ENCODE measurements at places on chromosomes 12 and 14.

DNA sequence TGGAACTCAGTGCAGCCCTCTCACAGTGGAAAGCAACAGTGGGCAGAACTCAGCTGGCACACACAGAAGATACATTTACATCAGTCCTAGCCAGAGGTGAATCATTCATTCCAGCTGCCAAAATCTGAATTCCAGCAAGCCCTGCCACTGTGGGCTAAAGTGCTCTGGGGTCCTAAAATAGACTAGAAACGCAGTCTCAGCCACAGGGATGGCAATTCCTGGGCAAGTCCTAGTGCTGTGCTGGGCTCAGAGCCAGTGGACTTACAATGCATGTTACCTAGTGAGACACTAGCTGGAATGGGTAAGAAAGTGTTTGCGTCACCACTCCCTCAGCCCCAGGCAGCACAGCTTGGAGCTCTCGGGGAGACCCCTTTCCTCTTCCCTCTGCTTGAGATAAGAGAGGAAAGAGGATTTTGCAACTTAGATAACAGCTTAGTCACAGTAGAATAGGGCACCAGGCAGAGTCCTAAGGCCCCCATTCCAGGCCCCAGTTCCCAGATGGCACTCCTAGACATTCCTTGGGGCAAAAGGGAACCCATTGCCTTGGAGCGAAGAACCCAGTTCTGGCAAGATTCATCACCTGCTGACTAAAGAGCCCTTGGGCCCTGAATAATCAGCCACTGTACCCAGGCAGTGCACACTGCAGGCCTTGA, 592.9 kb downstream of the FSCB start:
- no peak overlapping the region for H3K4me3 ChIP-seq
- H3K27me3 ChIP-seq = no peaks in the 10 kb centered on the region
- H3K4me1 ChIP-seq = no peaks in the 10 kb centered on the region
- no peak for DNase-seq
- H3K36me3 ChIP-seq = no peaks in the 10 kb centered on the region

DNA sequence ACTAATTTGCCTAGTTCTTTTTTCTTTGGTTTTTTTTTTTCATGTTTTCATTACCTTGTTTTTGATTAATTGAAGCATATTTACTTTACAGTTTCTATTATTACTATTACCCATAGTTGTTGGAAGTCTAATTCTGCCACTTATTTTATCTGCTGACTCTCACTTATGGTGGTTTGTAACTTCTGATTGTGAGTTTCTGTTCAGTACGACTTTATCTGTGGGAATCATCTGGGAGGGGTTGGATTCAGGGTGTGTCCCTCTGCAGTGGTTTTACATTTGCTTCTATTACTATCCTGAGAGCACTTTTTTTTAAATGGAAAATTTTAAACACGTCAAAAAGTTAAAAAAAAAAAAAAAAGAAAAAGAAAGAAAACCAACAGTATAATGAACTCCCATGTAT, 26.4 kb upstream of the SOS2 start:
- H3K36me3 ChIP-seq = peaks cover 7% of the 10 kb centered on the region
- no peaks in the 10 kb centered on the region for H3K27me3 ChIP-seq
- DNase-seq = no peak

GRCh38 chr12:68119724-68120211, 39.8 kb downstream of the IFNG start:
- no peak overlapping the region for H3K4me3 ChIP-seq
- no peak overlapping the region for H3K27ac ChIP-seq
- H3K36me3 ChIP-seq = no peaks in the 10 kb centered on the region
- H3K27me3 ChIP-seq = no peaks in the 10 kb centered on the region

- no peak for DNase-seq
- H3K27me3 ChIP-seq = no peaks in the 10 kb centered on the region
- H3K36me3 ChIP-seq = peaks cover 9% of the 10 kb centered on the region
- H3K27ac ChIP-seq = no peak overlapping the region
- H3K4me1 ChIP-seq = no peaks in the 10 kb centered on the region
These were observed 696.3 kb downstream of the TMEM121 start for GRCh38 chr14:106222731-106223130.

DNA sequence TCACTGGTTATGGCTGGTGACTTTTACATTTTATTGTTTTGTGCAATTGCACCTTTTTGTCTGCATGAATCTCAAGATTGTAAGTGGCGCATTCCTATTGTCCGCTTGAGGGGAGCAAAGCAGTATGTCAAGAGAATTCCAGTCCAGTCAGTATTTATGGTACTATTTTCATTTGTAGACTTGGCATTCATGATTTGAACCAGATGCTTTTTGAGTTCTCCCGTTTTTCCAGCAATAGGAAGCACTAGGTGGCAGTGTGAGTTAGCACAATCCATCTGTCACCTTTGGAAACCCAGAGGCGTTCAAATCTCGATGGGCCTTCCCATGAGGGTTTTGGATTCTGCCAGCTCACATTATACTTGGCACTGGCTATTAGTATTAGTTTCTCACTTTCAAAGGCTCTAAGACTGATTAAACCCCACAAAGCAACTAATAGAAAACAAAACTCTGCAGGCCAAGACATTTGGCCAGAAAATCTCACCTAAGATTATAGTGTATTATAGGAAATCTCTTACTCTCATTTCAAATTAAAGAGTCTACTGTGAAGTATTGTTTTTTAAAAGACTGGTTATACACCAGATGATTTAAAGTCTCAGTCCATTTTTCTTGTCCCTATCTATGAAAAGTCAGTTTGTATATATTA, 2.2 kb downstream of the DACT1 start:
- peak overlapping the region; percentile 91 for H3K4me3 ChIP-seq
- peak; percentile 34 for DNase-seq
- H3K27ac ChIP-seq = no peak overlapping the region
- peaks cover under 1% of the 10 kb centered on the region for H3K36me3 ChIP-seq
- H3K4me1 ChIP-seq = peaks cover 41% of the 10 kb centered on the region
- H3K27me3 ChIP-seq = peaks cover 38% of the 10 kb centered on the region

DNA sequence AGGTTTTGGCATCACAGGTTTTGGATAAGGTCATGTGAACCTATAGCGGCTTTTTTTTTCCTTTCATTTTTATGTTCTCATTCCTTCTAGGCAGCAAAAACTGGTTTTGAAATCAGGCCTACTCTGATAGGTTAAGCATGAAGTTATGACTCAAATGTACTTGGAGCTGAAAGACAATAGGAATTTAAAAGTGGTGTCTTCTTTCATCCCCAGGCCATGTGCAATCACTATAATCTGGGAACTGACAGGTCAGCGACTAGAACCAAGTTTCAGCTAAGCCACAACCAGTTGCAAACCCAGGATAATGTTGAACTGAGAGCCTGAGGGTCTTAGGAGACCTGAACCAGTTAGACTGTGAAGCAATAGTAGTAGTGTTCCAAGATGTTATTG, 74.3 kb downstream of the ANO6 start:
- H3K27ac ChIP-seq = no peak overlapping the region
- no peak overlapping the region for H3K4me3 ChIP-seq
- no peak for DNase-seq
- H3K4me1 ChIP-seq = peaks cover 11% of the 10 kb centered on the region
- peaks cover 3% of the 10 kb centered on the region for H3K36me3 ChIP-seq
- no peaks in the 10 kb centered on the region for H3K27me3 ChIP-seq

DNA sequence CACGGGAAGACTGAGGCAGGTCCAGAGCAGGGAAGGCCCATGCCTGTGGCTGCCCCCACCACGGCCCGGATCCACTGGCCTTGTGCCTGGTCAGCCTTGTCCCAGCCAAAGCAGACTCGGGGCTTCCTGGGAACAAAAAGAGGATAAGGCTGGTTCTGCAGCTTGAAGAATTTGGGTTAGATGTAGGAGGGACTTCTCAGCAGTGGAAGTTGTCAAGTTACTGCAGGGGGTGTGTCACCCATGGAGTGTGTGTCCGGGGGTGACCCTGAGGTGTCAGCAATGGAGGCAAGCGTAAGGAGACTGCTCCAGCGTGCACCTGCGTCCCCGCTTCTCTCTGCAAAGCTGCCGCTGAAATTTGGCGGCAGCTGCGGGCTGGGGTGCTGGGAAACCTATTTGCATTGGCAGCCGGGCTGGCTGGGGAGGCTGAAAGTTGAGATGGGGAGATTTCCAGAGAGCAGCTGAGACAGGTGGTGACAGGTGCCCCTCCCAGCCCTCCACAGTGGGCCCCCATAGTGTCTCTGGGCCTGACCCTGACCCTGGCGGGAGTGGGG, 12.5 kb upstream of the TNFAIP2 start:
- peaks cover 10% of the 10 kb centered on the region for H3K4me1 ChIP-seq
- peaks cover 15% of the 10 kb centered on the region for H3K27me3 ChIP-seq
- H3K36me3 ChIP-seq = no peaks in the 10 kb centered on the region

GRCh38 chr12:50157259-50157658, 9.9 kb downstream of the CERS5 start:
- no peak for DNase-seq
- H3K4me1 ChIP-seq = peaks cover 4% of the 10 kb centered on the region
- H3K4me3 ChIP-seq = no peak overlapping the region
- H3K27me3 ChIP-seq = no peaks in the 10 kb centered on the region
- H3K27ac ChIP-seq = no peak overlapping the region
- H3K36me3 ChIP-seq = peaks cover 8% of the 10 kb centered on the region

GRCh38 chr12:49347311-49348193, 864 bp downstream of the DNAJC22 start:
- no peaks in the 10 kb centered on the region for H3K36me3 ChIP-seq
- peak overlapping the region; percentile 70 for H3K4me3 ChIP-seq
- peak; percentile 86 for DNase-seq
- peaks cover 35% of the 10 kb centered on the region for H3K4me1 ChIP-seq

DNA sequence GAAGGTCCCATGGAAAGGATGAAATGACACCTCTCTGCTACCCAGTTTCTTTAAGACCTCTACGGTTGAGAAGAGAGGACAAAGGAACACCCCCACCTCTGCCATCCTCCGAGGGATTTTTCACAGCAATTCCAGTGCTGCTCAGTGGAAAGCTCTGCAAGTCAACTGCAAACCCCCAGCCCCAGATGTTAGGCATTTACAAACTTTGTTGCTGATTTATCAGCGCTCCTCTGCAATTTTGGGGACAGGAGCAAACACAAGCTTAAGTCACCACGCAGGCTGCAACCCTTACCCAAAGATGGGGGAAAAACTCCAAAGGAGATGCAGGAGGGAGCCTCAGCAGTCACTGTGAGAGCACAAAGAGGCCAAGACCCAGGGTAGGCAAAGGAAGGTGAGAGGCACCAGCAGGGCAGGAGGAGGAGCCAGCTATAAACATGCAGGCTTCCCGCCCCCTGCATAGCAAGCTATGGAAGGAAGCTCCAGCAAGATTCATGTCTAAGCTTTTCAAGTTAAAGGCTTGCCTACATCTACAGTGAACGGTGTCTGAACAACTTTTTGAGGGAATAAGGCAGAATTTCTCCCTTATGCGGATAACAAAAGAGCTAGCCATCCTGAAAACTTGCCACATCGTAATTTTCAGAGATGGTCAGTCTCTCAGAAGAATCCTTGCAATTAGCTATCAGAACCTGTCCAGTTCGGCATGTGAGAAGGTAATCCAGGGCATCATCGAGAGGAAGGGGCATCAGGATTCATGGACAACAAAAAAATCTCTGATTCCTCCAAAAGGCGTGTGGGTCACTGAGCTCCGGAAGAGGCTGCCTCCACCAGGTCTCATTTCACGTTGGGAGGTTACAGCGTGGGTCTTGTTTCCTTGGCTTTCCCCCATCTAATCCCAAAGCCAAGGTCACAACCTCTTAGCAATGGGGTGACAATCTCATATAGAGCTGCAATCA, 3.9 kb downstream of the CTDSP2 start:
- H3K4me3 ChIP-seq = peak overlapping the region; percentile 89
- peak overlapping the region; percentile 77 for H3K27ac ChIP-seq
- H3K27me3 ChIP-seq = peaks cover 2% of the 10 kb centered on the region
- DNase-seq = no peak
- H3K36me3 ChIP-seq = no peaks in the 10 kb centered on the region

DNA sequence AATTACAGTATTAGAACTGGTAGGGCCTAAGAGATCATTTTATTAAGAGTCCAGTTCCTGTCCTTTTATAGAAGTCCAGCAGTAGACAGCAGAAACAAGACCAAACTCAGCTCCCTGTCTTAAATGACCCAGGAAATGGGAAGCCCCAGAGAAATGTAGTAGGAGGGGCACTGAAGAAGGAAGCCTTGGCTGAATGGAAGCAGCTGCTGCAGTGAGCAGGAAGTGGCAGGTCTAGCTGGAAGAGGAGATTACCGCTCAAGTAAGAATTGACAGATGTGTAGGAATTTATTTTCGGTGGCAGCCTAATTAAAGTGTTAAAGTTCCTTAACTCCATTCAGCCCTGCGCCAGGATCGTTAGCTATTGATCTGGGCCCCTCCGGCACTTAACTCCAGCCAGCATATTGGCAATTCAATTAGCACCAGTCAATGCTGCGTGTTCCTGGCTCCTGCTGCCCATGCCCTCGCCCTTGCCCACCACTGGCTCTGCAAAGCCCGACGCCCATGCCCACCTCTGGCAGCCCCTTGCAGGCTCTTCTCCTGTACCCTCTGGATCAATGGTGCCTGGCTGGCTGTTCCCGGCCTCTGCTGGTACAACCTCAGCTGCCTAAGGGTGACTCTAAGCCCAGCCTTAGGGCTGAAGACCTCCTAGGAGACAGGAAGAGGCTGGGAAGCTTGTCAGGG, 21.1 kb downstream of the ZFHX2 start:
- H3K4me1 ChIP-seq = peaks cover 29% of the 10 kb centered on the region
- no peak overlapping the region for H3K4me3 ChIP-seq
- H3K27ac ChIP-seq = peak overlapping the region; percentile 69
- no peaks in the 10 kb centered on the region for H3K36me3 ChIP-seq
- no peak for DNase-seq

DNA sequence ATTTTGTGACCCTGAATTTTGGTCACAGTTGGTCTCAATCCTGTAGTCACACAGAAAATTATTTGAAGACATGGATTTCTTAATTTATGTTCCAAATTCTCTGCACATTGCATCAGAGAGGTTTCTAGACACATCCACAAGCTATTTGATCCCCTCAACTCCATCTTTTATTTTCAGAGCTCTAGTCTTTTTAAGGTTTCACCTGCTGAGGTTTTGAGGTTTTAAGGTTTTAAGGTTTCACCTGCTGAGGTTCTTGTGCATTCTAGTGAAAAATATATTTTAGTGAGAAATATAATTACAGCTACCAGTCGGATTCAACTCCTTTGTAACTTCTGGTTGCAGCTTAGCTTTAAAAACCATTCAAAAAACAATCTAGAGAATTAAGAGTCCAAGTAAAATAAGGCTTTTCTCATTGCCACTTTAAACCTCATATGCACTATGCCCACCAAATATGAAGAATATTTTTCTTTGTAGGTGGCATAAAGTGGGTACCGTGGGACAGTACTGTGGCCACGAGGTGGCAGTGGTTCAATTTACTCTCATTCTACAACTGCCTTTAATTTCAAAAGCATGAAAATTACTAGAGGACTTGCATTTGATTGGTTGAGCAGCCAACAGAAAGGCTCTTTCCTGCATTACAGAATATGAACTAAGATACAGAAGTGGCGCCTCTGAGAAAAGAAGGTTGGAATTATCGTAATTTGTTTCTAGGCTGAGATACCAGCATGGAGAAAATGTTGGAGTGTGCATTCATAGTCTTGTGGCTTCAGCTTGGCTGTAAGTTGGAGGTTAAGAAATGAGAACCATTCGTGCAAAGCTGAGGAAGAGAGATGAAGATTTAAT, 366.5 kb upstream of the OR4E1 start:
- DNase-seq = no peak
- H3K27ac ChIP-seq = no peak overlapping the region
- H3K27me3 ChIP-seq = peaks cover 60% of the 10 kb centered on the region
- H3K4me3 ChIP-seq = no peak overlapping the region
- H3K4me1 ChIP-seq = no peaks in the 10 kb centered on the region
- no peaks in the 10 kb centered on the region for H3K36me3 ChIP-seq

- no peaks in the 10 kb centered on the region for H3K36me3 ChIP-seq
- no peaks in the 10 kb centered on the region for H3K27me3 ChIP-seq
- no peak for DNase-seq
- no peaks in the 10 kb centered on the region for H3K4me1 ChIP-seq
- H3K4me3 ChIP-seq = no peak overlapping the region
These were observed 304.2 kb downstream of the AKAP6 start for GRCh38 chr14:32633224-32633859.

Measured in neural crest cell (in vitro differentiated cells).